NCI-H526 (cell line): ENCODE measurements at places on chromosomes 6 and 20.

- no peak for DNase-seq
Observed at GRCh38 chr6:41654698-41655151, 16.5 kb downstream of the MDFI start.

- no peak for DNase-seq
Observed at GRCh38 chr20:32070690-32071213, 18.7 kb downstream of the HCK start.

- DNase-seq: no peak
Observed at GRCh38 chr20:5077761-5078387, 41.9 kb downstream of the PCNA start.

GRCh38 chr6:136846046-136846445, 23.7 kb downstream of the PEX7 start:
- DNase-seq: peak; percentile 63

DNA sequence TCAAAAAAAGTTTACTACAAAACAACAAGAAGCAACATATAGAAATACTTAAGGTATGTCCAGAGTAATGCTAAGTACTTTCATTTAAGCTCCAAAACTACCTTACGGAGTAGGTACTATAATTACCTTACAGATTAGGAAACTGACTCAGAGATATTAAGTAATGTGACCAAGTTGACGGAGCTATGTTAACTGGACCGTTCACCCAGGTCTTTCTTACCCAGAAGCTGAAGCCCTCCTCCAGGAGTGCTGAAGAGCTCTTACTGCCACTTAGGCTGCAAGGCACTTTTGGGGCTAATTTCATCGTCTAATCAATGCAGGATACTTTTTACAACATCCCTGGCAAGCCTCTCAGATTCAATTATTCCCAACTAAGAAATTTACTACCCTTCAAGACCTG, 123.7 kb downstream of the CHD6 start:
- DNase-seq: no peak

GRCh38 chr20:329851-330232, 4.5 kb downstream of the SOX12 start:
- no peak for DNase-seq

DNA sequence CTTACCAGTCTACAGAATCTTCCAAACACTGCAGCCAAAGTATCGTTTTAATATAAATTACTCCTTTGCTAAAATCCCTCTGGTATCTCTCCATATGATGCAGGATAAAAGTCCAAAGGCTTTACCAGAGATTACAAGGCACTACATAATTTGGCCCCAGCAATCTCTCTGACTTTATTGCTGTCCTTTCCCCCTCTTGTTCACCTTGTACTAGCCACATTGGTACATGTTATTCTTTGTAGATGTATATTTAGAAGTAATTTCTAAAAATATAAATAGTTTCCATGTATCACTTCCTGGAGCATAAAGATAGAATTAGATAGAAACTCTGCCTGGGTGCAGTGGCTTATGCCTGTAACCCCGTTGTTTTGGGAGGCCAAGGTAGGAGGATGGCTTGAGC, 28.7 kb upstream of the FAM83B start:
- DNase-seq: no peak

GRCh38 chr20:47775841-47776240, 9.4 kb downstream of the SULF2 start:
- no peak for DNase-seq

GRCh38 chr6:116047173-116047933, 13.3 kb downstream of the FRK start:
- DNase-seq: no peak

GRCh38 chr20:43188234-43188653, 1.5 kb downstream of the PTPRT start:
- peak; percentile 64 for DNase-seq

- DNase-seq: no peak
Observed at GRCh38 chr6:14258695-14259593, 141.4 kb downstream of the CD83 start.

- DNase-seq: no peak
Observed at GRCh38 chr6:72283571-72283970, 338.3 kb upstream of the KCNQ5 start.

- DNase-seq: peak; percentile 80
Observed at GRCh38 chr20:49306903-49307620, 29.2 kb upstream of the ZNFX1 start.

GRCh38 chr6:157732416-157733161, 90.5 kb upstream of the SNX9 start:
- no peak for DNase-seq

DNA sequence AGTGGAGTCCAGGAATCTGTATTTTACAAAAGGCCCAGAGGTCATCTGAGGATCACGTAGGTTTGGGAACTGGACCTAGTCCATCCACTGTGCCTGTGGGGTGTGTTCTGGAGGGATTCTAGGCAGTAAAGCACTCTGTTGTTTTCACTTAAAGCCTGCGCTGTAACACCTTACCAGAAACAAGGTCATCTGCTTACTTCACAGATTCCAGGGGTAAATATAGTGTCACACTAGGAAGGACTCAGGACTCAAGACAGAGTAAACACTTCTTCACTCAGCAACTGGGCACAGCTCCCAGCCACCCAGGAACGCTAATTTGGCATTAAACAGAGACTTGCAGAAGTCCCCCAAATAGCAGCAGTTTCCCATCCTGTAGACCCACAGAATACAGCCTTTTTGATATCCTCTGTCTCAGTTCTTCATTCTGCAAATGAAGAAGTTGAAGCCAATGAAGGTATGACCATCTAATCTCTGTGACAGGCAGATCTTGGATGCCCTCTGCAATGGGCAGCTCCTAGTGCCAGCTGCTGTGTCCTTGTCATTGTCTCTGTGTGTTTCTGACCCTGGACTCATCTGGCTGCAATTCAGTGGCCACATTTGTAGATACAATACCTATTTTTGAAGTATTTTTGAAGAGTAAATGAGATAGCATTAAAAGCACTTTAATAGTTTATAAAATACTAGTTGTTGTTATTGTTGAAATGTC, 129.1 kb downstream of the SLC24A3 start:
- no peak for DNase-seq

DNA sequence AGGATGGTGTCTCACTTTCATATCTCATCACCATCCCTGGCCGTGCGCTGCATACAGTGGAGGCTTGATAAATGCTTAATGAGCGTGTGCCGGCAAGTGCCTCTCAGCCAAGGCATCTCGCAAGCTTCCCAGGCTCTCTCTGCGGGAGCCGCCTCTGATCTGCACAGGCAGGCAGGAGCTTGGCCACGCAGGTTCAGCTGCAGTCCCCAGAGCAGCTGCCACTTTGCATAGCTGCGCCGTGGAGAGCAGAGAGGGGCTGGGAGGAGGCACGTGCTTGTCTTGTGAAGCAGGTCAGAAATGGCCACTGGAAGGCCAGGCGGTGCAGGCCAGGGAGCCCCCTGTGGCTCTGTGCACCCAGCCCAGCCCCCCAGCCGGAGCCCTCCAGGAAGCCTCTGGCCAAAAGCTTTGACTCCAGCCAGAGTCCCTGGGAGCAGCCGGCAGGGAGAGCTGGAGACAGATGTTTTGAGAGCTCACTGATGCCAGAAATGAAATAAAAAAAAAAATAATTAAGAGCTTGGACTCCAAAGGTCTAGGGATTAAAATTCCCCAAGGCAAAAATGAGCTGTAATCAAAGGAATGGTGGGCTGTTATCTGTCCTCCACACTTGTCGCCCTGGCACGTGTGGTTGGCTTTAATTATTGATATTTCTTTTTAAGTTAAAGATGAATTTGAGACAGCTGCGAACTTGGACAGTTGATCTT, 377.0 kb downstream of the CDH4 start:
- peak; percentile 91 for DNase-seq

DNA sequence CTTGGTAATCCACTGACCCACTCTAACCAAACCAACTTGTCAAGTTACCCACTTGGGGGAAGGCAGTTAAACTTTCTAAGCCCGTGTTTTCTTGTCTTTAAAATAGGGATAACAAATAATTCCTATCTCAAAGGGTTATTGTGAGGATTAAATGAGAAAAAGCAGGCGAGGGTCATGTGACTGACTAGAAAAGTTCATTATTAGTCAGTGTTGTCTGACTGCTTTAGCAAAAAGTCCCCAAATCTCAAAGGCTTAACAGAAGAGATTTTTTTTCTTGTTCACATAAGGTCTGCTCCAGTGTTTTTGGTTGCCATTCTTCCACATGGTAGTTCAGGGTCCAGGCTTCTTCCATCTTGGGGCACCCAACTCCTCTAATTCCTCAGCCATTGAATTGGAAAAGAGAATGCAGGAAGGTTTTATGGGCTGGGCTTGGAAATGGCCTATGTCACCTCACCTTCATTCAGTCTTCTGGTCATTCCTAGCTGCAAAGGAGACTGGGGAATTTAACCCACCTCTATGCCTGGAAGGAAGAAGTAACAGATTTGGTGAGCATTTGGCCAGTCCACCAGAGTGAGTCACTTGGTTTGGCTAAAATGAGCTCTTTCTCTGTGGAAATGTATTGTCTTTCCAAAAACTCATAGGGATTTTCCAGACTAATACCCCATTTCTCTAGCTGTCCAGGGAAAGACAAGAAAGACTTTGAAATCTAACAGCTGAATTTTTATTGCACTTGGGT, 77.0 kb downstream of the CAP2 start:
- DNase-seq: no peak

- no peak for DNase-seq
Observed at GRCh38 chr6:125154118-125154760, 666 bp downstream of the TPD52L1 start.

DNA sequence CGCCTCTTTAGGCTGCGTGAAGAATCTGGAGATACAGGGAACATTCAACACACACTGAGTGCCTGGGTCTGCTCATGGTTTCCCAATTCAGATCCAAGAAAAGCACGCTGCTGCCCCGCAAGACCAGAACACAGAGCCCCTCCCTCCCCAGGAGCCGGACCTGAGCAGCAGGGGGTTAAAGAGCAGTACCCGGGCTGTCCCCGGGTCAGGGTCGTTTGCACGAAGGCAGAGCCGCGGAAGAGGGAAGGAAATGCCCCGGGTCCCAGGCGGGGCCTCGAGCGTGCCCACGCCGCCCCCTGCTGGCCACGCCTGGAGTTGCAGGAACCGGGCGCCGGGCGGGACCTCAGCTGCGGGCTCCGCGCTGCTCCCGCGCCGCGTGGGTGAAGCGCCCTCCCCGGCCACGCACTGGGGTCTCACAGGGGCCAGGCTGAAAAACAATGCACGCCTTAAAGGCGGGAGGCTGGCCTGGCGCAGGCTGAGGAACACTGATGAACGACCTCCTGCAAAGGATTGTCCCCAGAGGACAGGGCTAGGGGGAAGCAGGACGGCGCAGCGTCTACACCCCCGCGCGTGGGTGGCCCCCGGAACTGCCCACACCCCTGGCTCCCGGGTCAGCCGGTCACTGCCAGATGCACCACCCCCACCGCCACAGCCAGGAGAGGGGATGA, 48.9 kb downstream of the ANKRD60 start:
- peak; percentile 82 for DNase-seq

DNA sequence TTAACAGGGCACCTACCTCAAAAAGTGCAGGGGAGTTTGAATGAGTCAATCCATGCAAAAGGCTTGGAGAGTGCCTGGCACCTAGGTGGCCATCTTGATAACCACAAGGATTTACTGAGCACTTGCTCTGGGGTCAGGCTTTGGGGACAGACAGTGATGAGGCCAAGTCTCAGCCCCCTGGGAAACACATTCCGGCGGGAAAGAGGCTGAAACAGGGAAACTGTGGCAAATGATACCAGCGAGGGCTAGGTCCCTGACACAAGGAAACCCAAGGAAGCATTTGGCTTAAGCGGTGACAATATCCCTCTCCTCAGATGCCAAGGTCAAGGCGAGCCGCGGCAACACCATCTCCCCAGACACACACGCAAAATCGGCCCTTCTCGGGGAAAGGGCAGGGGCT, 527 bp upstream of the DOK5 start:
- no peak for DNase-seq

- no peak for DNase-seq
Observed at GRCh38 chr20:38256966-38257365, 3.6 kb downstream of the KIAA1755 start.

GRCh38 chr6:115817161-115817560, 243.5 kb downstream of the FRK start:
- peak; percentile 10 for DNase-seq

DNA sequence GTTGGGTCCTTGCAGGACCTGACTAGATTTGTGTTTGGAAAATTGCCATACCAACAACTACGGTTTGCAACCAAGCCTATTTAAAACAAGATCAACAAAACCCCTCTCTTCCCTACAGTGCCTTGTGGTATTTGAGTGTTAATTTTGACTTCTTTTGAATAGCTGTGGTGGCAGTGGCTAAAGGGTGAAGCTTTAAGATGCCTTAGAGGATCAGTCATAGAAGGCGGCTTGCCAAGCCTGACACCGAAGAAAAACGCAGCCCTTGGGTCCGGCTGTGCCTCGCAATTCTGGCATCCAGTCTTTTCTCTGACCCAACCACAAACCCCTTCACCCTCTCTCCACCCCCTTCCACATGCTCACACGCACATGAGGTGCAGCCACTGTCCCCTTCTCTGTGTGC, 32.6 kb downstream of the BMP6 start:
- DNase-seq: no peak

DNA sequence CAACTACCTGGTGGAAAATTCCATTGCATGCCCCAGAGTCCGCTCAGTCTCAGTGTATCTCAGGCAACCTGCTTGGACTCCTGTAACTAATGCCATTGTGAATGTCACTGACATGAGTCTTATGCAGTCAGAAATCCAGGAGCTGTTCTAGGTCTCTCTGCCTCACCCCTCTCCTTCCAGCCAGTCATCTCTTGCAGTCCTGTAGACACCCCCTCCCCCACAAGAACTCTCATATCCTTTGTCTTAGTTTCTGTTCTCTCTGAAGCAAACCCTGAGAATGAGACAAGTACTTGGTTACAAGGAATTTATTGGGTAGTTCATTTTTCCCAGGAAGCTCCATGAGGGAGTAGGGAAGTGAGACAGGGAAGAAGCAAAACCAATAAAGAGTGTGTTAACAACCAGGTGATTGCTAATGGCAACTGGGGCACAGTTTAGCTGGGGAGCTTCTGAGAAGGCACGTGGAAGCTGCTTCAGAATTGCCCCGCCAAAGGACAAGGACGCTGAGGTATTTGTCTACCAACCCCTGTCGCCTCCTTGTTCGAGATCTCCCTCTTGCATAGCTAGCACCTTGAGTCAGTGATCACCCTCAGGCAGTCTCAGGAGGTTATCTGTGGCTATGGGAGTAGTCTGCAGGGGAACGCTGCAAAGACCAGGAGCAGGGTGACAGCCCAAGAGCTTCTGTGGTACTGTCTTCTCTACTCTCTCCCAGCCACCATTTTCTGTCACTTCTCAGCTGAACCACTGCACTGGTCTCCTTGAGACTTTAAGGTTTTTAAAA, 911.4 kb upstream of the FLRT3 start:
- DNase-seq: no peak

DNA sequence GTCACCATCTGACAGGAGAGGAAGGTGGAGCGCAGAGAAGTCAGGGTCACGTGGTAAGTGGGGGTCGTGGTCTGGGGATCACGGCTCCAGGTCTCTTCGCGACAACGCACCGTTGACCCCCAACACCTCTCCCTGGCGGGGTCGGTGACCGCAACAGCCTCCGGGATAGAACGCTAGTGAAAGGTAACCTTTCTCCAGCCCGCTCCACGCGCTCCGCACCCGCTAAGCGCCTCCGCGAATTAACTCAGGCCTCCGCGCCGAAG, 600 bp upstream of the SYNJ2 start:
- no peak for DNase-seq
